ENCODE measurements at places on chromosomes 2 and 18.

DNA sequence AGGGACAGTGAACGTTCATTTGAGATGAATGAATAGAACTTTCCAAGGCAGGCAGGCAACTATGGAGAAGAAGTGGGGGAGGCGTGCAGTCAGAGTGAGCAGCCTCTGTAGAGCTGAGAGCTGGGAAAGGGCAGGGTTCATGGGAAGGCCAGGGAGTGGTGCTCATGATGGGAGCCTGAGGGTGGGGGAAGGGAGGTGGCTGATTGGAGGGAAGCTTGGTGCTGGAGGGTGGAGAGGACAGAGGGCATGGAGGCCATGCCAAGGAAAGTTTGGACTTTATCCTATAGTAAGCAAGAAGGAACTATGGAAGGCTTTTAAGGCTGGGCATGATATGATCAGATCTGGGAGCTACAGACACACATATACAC lies 47.6 kb upstream of the LGALSL start:
- DNase-seq: no peak

DNA sequence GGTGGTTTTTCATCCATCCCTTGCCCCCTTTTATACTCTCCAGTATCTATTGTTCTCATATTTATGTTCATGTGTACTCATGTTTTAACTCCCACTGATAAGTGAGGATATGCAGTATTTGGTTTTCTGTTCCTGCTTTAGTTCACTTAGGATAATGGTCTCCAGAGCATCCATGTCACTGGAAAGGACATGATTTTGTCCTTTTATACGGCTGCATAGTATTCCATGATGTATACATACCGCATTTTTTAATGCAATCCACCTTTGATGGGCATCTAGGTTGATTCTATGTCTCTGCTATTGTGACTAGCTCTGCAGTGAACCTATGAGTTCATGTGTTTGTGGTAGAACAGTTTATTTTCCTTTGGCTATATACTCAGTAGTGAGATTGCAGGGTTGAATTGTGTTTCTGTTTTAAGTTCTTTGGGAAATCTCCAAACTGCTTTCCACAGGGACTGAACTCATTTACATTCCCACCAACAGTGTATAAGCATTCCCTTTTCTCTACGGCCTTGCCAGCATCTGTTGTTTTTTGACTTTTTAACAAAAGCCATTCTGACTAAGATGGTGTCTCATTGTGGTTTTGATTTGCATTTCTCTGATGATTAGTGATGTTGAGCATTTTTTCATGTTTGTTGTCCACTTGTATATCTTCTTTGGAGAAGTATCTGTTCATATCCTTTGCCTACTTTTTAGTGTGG lies 420.2 kb downstream of the THSD7B start:
- no peak for DNase-seq

DNA sequence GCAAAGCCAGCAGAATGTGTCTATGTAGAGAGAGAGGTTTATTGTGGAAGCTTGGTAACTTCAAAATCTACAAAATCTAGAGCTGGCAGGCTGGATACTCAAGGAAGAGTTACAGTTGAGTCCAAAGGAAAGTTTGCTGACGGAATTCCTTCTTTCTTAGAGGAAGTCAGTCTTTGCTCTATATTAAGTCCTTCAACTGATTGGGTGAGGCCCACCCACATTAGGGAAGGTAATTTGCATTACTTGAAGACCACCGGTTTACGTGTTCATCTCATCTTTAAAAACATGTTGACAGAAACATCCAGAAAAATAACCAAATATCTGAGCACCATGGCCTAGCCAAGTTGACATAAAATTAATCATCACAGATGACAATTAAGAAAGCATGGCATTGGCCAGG lies 101.5 kb downstream of the TEX51 start:
- DNase-seq: no peak

DNA sequence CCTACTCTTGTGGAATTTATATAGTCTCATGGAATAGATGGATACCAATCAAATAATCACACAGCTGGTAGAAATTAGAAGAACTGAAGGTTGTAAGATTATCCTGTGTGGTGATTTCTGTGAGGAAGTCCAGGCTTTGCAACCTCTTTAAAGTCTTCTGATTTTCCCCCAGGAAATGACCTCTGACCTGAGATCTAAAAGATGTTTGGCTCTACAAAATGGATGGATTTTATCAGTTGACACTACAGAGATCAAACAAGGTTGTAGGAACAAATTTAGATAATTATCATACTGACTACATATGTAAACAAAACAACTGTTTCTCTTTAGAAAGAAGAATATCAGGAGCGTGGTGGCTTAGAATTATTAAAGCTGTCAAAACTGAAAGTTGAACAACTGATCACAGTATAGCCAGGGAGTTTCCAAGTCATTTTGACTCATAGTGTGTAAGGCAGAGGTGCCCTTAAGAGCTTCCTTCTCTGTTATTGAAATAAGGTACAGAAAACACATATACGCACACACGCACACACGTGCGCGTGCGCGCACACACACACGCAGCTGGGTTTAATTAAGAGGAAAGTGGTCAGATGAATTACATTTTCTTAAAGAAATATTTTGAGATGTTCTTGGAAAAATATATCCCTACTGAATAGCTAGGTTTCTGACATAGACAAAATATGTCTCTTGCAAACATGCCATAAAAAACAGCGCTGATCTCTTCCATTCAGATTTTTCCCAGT lies 35.5 kb upstream of the PELI1 start:
- DNase-seq: no peak

DNA sequence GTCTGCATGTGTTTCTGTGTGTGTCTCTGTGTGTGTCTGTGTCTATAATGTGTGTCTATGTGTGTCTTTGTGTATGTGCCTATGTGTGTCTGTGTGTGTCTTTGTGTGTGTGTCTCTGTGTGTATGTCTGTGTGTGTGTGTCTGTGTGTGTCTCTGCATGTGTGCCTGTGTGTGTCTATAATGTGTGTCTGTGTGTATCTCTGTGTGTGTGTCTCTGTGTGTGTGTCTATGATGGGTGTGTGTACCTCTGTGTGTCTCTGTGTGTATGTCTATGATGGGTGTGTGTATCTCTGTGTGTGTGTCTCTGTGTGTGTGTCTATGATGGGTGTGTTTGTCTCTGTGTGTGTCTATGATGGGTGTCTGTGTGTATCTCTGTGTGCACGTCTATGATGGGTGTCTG lies 126.2 kb upstream of the GPC1 start:
- DNase-seq: no peak

- no peak for DNase-seq
These were observed 89.1 kb downstream of the COL6A3 start for GRCh38 chr2:237324837-237325236.

GRCh38 chr2:121071034-121071504 lies 213.9 kb downstream of the TFCP2L1 start:
- peak; percentile 80 for DNase-seq

DNA sequence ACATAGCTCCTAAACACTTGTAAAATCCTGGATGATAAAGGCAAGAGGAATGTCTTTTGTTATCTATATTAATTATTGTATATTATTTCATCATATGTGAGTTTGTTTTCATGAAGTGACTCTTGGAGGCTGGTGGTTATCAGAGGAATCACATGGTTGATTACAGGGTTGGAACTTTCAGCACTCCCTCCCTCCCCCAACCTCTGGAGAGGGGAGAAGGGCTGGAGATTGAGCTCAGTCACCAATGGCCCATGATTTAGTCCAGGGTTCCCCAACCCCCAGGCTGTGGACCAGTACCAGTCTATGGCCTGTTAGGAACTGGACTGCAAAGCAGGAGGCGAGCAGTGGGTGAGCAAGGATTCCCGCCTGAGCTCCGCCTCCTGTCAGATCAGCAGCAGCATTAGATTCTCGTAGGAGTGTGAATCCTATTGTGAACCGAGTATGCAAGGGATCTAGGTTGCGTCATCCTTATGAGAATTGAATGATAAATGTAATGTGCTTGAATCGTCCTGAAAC lies 37.7 kb downstream of the FBXO48 start:
- DNase-seq: no peak

DNA sequence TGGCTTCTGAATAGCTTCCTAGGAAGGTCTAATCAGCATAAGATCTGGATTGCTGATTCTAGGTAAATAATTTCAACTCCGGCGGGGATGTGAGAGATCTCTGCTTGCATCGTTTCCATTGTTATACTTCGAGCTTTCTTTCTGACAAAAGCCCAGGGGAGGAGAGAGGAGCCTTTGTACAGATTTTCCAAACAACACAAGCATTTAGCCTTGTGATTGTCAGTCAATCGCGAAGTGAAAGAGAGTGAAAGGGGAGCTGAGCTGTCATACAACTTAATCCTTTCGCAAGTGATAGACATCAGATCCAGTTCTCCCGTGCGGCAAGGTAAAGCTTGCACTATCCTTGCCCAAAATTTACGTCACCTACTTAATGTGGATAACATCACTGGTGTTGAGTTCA lies 26.2 kb downstream of the RALB start:
- DNase-seq: no peak

DNA sequence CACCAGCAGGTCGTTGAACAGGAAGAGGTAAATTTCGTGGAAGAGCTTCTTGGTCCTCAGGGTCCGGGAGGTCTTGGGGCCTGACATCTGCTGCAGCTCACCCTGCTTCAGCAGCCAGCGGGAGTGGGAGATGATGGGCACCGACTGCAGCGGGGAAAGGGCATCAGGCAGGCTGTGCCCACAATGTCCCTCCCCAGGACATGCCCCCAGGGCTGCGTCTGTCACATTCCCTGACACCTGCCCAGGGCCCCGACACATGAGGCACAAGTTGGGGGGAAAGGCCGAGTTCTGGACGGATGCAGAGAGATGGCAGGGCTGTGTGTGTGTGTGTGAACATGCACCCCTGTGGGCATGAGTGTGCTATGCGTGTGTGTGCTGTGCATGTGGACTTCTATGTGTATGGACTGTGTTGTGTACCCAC lies 13.9 kb downstream of the SNORC start:
- DNase-seq: no peak

DNA sequence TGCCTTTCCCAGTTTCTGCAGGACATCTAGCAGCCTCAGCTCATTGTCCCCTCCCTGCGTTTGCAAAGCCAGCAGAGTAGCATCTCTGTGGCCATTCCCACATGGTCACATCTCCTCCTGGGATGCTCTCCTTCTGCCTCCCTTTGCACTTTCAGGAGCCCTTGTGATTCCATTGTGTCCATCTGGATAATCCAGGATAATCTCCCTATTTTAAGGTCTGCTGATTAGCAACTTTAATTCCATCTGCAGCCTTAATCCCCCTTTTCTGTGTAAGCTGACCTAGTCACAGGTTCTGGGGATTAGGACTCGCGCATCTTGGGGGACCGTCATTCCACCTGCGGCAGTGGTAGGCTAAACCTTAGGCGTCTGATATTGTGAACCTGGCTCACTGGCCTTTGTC lies 70.7 kb downstream of the NEDD4L start:
- no peak for DNase-seq

- no peak for DNase-seq
These were observed 281.6 kb upstream of the STON1 start for GRCh38 chr2:48248251-48248933.

DNA sequence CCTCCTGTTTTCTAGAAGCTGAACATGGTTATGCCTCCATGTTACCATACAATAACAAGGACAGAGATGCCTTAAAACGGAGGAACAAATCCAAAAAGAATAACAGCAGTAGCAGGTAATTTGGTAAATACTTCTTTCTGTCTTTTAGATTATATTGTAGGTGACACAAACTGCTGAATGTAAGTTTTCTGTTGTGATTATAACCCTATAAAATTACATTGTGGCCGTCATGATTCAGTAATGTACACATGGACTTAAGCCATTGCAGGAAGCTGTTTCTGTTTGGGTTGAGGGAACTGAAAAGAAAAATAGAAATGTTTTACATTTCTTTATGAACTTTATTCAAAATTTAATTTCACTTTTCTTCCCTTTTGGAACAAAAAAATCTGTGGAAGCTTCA lies 1.2 kb downstream of the MXD1 start:
- DNase-seq: no peak

DNA sequence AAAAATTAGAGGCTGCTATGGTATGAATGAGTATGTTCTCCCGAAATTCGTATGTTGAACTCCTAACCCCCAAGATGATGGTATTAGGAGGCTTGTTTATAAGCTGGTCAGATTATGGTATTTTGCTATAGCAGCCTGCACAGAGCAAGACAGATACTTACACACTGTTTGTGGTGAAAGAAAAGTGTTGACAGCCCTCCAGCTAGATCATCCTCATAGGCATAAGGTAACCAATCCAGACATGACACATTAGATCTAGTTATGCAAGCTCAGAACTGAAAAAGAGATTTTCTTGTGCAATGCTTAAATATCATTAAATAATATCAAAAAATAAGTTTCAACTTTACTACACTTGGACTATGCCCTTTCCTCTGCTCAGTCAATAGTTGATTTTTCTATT lies 107.1 kb downstream of the ABCA12 start:
- no peak for DNase-seq

GRCh38 chr2:118179445-118179844 lies 91.2 kb downstream of the INSIG2 start:
- no peak for DNase-seq

DNA sequence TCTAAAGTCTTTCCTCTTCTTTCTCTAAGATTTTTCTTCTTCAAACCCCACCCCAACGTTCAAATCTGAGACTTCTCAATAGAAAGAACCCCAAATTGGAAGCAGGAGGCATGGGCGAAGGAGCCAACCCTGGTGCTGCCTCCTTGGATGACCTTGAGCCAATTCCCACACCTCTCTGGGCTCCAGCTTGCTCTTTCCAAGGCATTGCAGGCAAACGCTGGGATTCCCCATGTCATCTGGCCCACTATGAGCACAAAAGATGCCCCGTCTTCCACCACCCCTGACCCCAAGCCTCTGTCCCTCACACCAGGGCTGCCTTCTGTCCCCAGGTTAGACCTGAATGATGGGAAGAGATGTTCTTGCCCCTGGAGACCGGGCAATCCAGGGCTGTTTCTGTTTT lies 57.0 kb downstream of the TTC32 start:
- no peak for DNase-seq

GRCh38 chr2:221334481-221335218 lies 237.5 kb downstream of the EPHA4 start:
- DNase-seq: no peak

DNA sequence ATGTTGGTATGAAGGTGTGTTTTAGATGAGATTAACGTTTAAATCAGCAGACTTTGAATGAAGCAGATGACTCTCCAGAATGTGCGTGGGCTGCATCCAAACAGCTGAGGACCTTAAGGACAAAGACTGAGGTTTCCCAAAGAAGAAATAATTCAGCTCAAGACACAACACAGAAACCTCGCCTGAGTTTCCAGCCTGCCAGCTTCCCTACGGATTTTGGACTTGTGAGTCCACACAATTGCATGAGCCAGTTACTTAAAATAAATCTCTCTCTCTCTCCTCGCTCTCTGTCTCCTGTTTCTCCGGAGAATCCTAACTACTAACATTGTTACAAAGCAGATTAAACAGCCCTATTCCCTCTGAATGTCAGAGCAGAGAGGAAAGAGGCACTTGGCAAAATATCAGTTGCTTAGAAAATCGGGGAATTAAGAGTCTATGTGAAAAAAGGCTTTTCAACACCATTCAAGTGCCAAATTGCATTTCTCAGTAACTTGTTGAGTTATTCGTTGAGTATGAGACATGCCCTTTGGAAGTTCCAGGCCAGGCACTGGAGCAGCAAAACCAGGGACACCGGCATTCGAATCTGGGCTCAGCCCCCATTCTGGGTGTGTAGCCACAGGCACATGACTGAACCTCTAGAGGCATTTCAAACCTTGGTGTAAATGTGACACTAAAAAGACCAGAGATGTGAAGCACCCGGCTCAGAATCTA lies 174.6 kb upstream of the PID1 start:
- no peak for DNase-seq

- no peak for DNase-seq
These were observed 251.3 kb downstream of the EIPR1 start for GRCh38 chr2:3126171-3126910.

- DNase-seq: no peak
These were observed 52.8 kb upstream of the HAAO start for GRCh38 chr2:42844901-42845821.

- no peak for DNase-seq
These were observed 249.4 kb upstream of the HS6ST1 start for GRCh38 chr2:128568106-128568505.
